Kidney epithelial cell (primary cell): ENCODE measurements at places on chromosomes 5 and 9.

GRCh38 chr9:70407081-70407503 lies 7.4 kb downstream of the KLF9 start:
- peak; percentile 86 for DNase-seq

- no peak for DNase-seq
Measured at GRCh38 chr9:114989600-114990410, 59.4 kb upstream of the TNFSF8 start.

DNA sequence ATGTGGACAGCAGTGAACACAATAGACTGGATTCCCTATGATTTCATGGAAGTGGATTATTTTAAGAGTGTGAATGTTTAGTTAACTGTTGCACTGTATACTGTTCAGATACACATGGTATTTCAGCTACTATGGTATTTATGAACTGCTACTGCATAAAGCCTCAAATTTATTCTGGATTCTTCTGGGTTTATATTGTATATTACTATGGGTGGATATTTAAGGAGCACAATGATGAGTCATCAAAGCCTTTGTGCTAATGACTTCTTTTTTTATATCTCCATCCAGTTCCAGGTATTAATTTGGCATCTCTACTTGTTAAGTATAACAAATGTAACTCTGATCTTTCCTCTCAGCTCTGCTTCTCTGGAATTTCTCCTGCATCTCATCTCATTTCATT lies 6.8 kb downstream of the KDM4C start:
- DNase-seq = no peak

DNA sequence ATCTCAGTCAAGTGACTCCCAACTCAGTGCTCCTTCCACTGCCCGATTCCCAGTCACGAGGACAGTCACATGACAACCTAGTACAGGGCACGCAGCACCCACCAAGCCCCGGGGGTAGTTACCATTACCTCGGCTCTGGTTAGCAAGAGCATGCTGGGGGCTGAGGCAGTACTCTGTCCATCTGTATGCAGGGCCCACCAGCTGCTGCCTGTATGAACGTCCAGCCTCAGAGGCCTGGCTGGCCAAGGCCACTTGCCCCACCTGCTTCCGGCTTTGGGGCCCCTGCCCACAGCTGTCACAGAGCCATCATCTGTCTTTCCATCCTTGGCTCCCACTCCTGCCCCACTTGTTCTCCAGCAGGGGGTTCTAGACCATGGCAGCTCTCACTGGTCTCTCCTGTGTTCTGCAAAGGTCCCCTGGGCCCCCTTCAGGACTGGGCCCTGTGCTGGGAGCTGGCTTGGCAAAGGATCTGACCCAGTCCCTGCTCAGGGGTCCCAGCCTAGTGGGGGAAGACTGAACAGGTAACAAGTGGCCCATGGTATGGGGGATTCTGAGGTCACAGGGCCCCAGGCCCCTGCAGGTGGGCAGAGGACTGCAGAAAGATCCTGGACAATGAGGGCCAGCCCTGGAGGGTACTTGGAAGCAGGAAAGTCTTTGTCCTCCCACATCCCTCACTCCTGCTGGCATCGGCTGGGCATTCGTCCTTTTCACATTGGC lies 3.3 kb downstream of the RPL35 start:
- no peak for DNase-seq

GRCh38 chr5:173591056-173591514 lies 25.4 kb downstream of the BOD1 start:
- DNase-seq = no peak

- no peak for DNase-seq
Measured at GRCh38 chr9:37621273-37622121, 29.1 kb upstream of the TOMM5 start.

- no peak for DNase-seq
Measured at GRCh38 chr5:180618829-180619562, 27.7 kb upstream of the SCGB3A1 start.

DNA sequence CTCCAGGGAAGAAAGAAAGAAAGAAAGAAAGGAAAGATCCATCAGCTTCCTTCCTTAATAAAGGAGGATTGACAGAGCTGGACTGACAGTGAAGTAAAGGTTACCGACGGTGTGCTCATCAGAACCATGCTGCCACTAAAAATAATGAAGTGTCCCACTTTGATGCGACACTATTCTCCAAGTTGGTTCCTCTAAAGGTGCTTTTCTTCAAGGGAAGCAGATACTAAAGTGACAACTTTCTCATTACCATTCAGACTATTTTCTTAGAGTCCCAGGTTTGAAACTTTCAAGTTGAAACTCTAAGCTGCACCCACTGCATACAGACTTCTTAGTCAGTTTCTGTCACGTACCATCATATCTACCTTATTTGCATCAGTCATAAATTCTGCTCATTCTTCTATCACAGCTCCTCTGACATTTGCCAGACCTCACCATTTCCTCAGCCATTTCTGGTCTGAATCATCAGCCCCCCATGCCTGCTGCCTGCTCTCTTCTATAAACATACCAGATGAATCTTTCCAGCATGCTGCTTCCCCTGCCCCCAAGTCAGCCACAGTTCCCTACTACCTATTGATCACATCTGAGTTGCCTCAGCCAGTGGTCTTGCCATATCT lies 177.6 kb downstream of the DEPDC1B start:
- DNase-seq = no peak

GRCh38 chr5:106766916-106767315 lies 903.8 kb downstream of the EFNA5 start:
- no peak for DNase-seq

DNA sequence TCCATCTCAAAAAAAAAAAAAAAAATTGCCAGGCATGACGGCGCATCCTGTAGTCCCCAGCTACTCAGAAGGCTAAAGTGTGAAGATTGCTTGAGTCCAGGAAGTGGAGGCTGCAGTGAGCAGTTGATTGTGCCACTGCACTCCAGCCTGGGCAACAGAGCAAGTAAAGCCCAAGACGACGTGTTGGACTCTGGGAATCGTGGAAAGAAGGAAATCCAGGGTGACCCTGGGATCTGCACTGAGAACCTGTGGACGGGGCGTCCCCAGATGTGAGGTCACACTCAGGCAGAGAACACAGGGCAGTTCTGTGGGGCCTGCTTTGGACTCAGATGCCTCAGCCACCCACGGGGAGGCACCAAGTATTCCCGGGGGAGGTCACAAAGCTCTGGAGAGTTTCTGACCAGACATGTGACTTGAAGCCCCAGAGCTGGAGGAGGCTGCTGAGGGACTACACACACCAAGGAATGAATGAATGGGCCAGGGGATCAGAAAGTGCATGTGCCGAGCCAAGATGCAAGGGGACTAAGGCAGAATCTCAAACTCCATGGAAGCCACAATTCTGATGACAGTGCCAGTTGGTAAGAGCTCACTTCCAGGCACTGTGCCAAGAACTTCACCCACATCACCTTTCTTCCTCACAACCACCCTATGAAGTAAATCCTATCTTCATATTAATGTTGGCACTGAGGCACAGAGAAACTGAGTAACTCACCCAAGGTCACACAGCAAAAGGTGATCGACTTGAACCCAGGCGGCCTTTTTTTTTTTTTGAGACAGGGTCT lies 12.9 kb downstream of the DYNC2I2 start:
- no peak for DNase-seq

- no peak for DNase-seq
Measured at GRCh38 chr5:166795756-166796155, 1495.7 kb upstream of the WWC1 start.

- no peak for DNase-seq
Measured at GRCh38 chr9:3458806-3459475, 66.9 kb downstream of the RFX3 start.

GRCh38 chr5:7261049-7261448 lies 134.9 kb upstream of the ADCY2 start:
- no peak for DNase-seq

DNA sequence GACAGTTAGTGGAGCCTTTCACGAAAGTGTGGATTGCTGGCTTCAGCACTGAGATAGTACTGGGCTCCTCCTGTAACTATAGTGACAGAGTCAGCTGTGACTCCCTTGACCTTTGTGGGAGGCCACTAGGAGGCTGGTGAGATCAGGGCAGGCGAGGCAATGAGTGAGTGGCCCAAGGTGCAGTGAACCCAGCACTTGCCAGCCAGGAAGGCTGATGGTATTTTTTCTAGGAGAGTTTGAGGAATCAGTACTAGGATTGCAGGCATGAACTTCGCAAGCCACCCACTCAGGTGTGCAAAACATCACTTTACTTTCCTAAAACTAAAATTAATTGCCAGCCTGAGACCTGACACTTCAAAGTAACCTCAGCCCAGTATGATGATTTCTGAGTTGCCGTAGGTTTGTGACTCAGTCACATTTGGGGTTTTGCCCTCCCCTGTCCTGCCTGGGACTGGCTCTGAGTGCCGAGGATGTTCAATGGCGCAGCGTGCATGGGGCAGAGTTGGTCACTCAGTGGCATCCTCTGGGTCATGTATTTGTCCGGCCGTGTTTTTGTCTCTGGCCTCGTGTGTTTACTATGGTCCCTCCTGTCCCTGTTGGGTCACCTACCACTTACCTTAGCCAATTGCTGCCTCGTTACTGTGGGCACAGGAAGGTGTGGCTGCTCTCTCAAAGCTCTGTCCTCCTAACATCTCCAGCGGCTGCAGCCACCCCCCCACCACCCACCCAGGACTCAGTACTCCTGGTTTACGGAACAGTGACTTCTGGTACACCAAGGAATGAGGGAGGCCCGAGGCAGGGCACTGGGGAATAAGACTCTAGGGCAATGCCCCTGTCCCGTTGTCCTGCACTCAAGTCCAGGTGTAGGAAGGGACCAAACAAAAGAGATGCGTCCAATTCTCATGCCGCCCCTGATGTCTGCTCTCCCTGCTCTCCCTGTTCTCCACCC lies 67.2 kb downstream of the IL31RA start:
- DNase-seq = no peak

DNA sequence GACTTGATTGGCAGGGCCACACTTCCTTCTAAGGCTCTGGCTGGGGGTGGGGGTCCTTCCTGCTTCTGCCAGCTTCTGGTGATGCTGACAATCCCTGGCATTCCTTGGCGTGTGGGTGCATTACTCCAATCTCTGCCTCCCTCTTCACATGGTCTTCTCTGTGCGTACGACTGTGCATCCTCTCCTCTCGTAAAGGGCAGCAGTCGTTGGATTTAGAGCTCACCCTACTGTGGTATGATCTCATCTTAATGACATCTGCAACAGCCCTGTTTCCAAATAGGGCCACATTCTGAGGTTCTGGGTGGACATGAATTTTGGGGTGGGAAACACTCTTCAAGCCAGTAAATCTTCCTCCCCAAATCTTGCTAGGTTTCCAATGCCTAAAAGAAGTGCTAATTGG lies 36.8 kb downstream of the ROPN1L start:
- no peak for DNase-seq

GRCh38 chr9:37554318-37554717 lies 21.9 kb downstream of the FBXO10 start:
- no peak for DNase-seq

DNA sequence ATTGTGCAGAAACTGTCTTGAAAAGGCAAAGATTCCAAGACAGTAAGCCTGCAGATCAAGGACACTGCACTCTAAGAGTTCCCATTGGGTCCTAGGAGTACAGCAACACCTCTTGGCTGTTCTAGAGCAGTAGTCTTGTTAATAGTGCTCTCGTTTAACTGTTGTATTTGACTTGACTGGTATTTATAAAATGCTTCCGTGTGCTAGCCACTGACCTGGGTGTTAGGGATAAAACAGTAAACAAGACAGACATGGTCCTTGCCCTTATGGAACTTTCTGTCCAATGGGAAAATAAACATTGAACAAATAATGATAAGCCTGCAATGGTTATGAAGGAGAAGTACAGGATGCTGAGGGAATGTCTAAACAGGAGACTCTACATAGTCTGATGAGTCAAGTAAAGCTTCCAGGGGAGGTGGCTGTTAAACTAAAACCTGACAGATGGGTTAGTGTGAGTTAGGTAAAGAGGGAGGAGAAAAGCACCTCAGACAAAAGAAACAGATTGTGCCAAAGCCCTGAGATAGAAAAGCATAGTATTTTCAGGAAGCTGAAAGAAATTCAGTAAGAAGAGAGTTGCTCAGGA lies 33.3 kb downstream of the TDRD7 start:
- DNase-seq = no peak

DNA sequence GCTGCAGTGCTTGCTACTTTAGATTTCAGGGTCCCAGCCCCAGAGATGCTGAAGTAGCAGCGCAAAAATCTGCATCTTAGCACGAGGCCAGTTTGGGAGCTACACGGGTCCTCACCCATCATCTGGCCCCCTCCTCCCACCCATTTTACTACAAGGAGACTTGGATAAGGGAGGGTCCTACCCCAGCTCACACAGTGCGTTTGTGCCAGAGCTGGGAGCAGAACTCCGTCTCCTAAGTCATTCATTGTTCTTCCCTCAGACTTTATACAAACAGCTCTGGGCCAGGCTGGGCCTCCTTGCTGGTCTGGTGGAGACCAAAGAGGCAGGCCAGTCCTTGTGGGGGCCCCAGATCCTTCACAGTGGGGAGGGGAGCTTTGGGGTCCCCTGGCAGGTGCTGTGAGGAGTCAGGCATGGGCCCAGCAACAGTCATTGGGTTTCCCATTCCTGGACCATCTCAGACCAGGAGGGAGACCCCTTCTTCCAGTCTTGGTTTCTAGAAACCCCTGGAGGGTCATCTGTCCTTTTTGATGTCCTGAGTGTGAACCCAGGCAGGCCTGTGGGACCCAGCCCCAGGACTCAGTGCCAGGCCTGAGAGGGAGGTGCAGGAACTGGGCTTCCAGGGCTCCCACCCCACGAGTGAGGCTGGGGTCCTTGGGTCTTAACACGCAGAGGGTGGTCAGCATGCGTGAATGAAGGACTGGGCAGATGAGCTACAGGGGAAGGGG lies 2.3 kb upstream of the IL17B start:
- DNase-seq = no peak

- DNase-seq = no peak
Measured at GRCh38 chr5:2887481-2888348, 136.2 kb upstream of the IRX2 start.

- no peak for DNase-seq
Measured at GRCh38 chr5:76944638-76945037, 8.2 kb upstream of the CRHBP start.

DNA sequence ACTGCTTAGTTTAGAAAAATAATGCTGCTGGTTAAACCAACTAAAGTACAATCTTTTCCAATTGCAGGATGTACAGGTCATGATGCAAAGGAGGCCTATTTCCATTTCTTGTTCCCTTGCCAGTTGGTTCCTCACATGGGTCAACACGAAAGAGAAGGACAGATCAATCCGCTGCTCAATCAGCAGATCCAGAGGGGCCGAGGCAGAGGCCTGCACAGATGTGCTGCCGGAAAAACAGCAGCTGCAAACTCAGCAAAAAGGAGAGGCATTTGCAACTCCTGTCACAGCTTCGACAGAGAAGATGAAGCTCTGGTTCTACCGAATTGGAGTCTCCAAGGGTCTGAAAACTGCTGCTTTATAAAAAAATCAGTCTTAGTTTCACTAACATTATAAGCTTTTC lies 69.8 kb downstream of the NIPSNAP3B start:
- no peak for DNase-seq
